Keratinocyte (primary cell): ENCODE measurements at places on chromosomes 5 and 9.

DNA sequence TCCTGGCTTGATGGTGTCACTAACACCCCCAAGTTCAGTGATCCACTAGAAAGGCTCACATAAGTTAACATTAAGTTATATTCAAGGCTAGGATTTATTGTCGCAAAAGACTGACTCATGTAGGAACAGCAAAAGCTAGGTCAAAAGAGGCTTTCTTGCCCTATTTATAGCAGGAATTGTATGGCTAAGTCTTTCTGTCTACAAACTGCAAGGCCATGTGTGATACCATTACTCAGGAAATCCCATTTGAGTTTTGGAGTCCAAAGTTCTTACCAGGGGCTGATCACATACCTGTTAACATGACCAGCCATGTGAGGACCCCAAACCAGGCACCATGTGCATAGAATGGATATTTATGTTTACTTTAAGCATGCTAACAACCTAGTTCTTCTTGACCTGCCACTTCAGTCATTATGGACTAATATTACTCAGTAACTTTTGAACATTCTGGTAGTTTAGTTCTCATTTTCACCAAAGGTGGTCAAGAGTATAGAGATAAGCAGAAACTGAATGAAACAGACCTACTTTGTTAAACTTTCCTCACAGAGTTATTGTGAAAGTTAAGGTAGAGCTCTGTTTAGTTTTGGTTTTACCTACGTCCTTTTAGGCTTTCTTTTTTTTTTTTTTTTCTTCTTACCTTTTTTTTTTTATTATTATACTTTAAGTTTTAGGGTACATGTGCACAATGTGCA is 281.1 kb downstream of the FER start:
- no peak for DNase-seq

DNA sequence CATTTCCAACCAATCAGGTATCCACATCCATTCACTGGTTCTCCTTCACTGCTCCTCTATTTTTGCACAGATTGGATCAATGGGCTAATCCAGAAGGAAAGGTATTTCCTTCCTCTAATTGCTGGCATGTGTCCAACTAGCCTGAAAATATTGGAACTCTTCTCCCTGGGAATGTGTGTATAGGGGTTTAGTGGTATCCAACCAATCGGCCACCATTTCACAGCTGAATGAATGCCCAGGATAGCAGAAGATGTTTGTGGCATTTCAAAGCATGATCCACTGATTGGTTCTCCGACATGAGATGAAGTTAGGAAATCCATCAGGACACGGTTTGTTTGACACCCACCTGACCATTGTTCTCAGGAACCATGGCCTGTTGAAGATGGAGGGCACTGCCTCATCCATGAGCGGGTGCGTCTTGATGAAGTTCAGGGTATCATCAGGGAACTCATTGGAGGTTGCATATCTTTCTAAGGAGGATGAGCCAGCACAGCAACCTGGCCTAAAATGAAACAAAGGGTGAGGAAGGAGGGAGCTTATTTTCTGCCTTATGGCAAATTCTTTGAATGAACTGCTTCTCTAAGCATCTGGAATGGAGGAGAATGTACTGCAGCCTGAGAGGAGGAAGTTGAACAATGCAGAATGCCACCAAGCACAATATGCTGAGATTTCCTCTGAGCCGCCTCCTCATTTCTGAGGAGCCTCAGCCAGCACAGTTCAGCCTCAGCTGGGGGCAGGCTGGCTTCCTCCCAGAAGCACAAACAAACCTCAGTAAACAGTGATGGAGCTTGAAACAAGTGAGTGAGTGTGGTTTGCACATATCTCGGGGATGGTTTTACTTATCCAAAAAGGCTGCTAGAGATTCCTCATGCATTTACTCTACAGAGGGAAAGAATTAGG is 94.6 kb downstream of the SEMA6A start:
- no peak for DNase-seq

DNA sequence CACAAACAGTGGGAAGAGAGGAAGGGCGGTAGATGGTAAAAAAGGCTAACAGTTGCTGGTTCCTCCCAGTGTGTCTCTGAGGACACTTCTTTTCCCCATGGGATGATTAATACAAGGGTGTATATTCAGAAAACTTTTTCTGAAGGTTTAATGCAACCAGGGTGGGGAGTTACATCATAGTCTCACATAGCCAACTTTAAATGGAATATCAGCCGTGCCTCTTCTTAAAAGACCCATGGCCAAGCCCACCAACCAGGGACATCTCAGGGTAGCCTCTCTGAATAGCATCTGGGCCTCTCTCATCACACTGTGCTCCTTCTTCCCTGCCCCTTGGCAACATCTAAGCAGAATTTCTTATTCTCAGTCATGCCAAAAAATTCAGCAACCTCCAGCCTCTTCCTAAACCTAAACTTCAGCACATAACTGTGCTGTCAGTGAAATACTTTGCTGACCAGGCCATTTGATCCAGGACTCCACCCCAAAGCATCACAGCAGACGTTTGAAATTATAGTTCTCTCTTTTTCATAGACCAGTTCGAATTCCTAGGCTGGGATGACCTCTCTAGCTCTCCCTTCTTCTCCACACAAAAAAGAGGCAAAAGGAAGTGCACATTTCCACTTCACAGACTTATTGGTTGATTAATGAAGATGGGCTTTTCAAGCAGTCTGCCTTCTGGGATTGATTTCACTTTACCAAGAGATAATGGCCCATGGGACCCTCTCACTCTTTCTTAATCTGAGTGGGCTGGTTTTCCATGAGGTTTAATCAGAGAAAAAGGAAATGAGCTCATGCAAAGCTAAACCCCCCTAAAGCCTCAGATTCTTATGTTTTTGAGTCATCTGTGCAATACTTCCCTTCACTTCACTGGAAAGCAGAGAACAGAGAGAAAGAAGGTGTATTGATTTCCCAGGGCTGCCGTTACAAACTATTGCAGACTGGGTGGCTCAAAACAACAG is 85.1 kb upstream of the RAI14 start:
- no peak for DNase-seq

- DNase-seq: no peak
Measured at GRCh38 chr9:88808019-88808656, 183.1 kb upstream of the S1PR3 start.

GRCh38 chr9:114051281-114051680 is 26.8 kb downstream of the AMBP start:
- no peak for DNase-seq

GRCh38 chr9:136482046-136482792 is 621 bp downstream of the SEC16A start:
- no peak for DNase-seq

DNA sequence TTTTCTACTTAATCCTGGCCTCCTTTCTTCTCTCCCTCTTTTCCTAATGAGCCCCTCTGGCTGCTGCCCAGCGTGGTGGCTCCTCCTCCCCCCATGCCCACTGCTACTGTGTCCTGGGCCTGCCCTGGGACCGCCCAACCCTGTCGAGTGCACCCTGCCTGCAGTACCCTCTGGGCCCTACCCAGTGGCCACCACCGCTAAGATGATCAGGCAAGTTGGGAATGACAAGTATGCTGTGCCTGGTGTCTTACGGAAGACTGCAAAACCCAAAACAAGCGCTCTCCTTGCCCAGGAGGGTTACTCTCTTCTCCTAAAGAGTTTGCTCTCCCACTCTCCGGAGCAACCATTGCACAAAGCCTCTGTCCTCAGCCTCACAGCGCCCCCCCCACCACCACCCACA is 273.7 kb downstream of the SYK start:
- no peak for DNase-seq

DNA sequence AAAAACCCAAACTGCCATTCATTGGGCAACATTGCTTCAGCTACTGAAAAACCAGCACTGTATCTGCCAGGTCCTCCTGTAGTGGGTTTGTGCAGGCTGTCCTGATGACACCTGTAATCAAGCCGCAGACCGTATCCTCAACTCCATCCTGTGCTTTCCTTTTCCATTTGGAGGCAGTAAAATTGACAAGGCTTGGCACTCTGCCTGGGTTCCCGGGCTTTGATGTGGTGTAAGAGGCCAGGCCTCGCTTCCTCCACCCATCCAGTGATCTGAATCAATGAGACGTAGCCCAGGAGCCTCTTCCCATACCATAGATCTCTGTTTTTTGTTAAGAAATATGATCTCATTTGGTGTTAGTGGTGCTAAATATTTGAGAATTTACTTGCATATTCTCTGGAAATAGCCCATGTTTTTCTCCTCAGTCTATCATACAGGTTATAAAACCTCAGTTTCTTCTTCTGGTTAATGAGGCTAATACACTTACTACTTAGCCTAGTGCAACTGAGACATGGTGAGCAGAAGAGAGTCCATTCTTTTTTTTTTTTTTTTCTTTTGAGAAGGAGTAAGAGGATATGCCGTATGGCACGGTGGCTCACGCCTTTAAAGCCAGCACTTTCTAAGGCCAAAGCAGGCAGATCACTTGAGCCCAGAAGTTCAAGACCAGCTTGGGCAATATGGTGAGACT is 34.8 kb downstream of the LSM11 start:
- DNase-seq: no peak

DNA sequence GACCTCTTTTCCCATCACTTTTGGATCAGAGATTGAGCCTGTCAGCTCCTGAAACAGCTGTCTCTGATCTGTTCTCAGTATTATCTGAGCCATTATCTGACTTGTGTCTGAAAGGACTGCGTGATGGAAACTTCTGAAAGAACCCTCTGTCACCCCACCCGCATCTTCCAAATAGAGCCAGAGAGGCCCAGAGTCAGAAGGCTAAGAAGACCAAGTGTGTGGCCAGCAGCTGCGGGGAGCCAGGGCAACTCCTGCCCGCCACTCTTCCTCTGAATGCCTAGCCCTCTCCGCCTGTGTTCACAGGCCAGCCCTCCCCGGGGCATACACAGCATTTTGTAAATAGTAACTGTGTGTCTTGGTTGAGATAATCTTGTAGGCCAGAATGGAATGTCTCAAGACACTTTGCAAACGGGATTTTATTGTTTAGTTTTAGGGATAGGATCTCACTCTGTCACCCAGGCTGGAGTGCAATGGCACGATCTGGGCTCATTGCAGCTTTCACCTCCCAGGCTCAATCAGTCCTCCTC is 92.7 kb downstream of the AOPEP start:
- DNase-seq: no peak
